ENCODE measurements at places on chromosomes 6 and 20.

DNA sequence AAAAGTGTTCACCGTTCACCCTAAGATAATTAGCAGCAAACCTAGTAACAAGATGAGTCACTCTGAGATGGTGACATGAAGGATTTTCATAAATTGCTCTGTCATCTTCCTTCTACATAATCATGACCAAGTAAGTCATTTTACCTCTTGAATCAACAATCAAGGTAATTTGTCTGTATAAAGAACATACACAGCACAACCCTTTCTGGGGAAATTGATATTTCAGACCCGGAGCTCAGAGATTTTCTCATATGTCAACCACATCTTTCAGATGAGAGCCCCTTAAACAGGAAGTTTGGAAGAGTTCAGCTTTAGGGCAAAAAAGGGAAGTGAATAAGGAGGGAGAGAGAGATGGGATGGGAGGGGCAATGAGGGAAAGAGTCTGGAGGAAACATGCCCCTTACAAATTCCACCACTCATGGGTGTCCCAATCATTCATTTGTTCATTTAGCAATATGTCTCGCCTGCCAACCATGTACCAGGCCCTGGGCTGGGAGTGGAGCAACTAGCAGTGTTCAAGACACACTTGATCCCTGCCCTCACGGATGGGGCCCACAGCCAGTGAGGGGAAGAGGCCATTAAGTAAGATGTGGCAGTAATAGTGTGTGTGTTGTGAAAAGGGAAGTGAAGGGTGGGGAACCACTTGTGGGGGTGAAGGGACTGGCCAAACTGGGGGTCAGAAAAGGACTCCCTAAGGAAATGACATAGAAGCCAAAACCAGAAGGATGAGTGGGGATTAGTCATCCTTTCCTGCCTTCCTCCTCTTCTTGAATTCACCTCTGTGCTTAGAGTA lies 190.9 kb downstream of the MAFB start:
- no peak for DNase-seq

DNA sequence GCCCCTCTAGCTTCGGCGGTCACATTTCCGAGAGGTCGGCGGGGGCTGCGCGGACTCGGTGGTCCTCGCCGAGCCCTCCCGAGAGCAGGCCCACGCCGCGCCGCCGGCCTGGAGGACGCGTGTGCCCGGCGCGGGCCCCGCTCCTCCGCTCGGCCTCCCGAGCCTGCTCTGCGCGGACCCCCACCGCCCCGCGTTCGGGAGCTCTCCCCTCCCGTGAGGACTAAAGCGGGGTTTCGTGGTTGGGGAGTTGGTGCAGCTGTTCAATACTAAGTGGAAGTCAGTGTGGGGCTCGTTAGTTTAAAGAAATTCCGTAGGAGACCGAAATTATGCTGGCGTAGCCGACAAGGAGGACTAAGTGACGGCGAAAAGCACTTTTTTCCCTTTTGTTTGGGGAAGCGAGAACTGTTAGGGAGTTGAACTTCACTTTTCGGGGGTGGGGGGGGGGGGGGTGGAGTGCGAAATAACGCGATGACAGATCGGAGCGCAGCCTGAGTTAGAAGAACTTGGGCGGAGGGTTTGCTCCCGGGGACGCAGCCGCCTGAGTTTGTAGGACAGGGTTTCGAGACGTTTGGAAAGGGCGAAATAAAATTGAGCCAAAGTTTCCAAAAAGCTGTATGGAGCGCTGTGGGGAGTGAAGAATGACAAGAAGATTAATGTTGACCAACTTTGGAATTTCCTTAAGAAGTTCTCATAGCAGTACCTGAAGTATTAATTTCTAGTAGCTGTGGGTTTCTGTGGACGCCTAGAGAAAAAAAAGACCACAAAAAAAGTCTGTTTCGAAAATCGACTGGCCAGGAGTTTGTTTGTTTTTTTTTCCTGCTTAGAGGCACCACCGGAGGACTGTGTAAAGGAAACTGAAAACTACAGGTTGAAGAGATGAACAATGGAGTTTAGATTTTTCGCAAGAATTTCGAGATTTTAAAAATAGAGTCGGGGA lies 1.4 kb downstream of the QKI start:
- no peak for DNase-seq

DNA sequence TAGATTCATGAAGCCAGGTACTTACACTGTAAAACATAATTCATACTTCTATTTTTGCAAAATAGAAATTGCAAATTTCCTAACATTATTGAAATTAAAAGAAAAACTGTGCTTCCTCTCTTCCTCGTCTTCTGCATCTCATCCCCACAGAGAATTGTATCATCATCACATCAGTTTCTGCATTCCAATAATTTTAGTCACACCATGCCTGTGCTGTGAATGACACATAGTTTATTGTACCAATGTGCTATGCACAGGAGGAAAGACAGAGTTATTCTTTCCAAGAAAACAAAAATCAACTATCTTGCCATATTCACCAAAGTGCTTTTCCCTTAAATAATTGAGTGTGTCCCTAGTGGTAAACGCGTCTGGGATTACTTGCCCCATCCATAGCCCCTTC lies 38.1 kb upstream of the FAM135A start:
- DNase-seq, result no peak

GRCh38 chr20:23141450-23142161 lies 55.5 kb upstream of the CD93 start:
- DNase-seq, result no peak

DNA sequence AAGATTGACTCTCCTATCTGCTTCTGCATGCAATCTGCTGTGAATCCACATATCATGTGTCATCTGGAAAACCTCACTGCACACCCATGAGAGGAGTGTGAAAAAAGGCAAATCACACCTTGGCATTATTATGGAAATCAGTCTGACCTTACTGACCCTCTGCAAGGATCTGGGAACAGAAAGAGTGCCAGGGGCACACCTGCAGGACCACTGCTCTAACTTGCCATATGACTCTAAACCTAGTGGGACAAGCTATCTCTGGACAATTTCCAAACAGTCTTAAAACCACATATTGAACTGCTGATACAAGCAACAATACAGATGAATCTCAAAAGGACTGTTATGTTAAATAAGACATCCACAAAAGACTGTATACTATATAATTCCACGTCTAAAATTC lies 50.3 kb downstream of the ABHD12 start:
- no peak for DNase-seq

DNA sequence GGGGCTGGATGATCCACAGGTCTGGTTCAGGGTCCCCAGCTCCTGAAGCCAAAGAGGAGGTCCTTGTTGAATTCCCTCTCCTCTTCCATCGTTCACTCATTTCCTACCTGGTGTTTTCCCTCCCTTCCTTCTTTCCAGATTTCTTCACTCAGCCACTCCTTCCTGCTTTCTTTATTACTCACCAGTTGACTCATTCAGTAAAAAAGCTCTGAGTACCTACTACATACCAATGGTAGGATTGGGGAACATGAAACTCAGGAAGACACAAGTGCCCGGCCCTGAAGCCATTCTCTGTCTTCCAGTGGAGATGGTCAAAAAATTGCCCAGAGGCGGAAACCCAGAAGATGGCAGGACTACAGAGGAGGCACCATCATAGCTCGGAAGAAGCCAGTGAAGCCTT lies 11.9 kb upstream of the NSFL1C start:
- no peak for DNase-seq

DNA sequence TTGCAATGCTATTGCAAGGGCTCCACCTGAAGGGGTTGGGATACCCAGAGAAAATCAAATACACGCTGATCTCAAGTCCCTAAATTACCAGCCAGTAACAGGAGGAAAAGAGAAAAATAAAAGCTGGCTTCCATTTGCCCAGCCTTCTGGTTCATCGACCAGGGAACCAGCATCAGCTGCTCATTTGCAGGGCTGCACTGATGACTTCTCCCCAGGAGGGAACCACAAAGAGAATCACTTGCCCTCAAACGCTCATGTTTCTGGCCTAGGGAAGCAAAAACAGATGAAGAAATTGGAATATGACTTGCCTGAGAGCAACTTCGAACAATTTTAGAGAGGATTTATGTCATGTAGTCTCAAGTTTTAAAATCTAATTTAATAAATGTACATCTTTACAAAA lies 119.7 kb downstream of the SH3BGRL2 start:
- DNase-seq, result no peak

DNA sequence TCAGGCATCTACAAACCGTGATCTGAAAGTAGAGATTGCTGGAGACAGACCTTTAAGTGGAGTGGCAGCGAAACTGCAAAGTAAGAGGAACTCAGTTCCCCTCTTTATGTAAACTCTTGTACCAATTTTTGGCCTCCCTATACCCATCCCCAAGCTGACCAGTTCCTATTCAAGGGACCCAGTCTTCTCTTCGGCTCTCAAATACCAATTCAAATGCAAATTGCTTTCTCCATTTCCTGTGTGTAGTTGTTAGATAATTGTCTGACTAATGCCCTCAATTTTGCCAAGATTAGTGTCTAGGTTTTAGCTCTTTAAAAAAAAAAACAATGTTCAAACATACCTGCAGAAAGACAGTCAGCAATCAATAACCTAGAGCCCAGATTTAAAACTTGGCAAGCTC lies 150.9 kb downstream of the EYA4 start:
- no peak for DNase-seq

- DNase-seq, result no peak
Measured at GRCh38 chr6:7119272-7119801, 11.6 kb downstream of the RREB1 start.

- no peak for DNase-seq
Measured at GRCh38 chr6:43496370-43497128, 13.6 kb downstream of the LRRC73 start.

- no peak for DNase-seq
Measured at GRCh38 chr20:58137651-58138265, 90.7 kb downstream of the ANKRD60 start.

DNA sequence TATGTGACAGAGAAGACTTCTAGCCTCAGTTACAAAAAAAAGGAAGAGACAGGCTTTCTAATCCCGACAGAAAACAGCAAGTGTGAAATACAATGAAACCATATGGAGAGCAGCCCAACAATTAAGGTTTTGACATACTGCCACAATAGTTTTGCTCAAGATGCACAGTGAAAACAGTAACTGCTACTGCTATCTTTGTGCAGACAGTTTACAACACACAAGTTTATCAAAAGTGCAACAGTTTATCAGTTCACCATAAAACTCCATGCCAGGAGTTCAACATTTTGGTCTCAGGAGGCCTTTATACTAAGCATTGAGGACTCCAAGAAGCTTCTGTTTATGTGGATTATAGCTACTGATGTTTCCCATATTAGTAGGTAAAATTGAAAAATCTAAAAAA lies 37.6 kb downstream of the GOPC start:
- DNase-seq, result no peak

- no peak for DNase-seq
Measured at GRCh38 chr20:19211661-19212468, 577 bp upstream of the SLC24A3 start.

DNA sequence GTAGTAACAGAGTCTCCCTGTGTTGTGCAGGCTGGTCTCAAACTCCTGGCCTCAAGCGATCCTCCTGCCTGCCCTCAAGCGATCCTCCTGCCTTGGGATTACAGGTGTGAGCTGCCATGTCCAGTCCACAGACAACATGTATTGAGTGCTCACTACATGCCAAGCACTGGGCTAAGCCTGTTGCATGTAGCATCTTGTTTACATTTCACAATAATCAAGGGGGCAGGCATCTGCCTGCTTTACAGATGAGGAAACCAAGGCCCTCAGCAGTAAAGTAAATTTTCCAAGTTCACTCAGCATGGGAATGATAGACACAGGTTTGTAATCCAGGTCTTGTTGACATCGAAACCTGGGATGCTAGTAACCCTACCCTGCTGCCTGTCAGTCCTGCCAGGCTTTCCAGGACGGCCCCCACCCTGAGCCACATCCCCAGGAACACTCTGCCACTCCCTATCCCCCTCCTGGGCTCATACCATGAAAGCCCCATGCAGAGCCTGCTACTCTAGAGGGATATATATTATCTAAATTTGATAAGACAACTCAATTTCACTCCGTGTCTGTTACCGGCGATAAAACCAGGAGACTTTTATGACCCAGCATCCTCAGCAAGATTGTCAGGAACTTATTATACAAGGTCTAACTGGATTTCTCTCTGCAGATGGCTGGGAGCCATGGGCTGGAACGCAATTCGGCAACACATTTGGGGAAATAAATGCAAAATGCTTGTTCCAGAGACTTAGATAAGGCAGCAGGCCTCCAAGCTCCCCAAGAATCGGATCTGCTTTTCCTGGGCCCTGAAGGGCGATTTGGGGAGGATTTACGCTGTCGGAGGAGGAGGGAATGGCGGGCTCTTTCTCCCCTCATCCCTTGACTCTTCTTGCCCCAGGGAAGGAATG lies 30.4 kb downstream of the CD40 start:
- no peak for DNase-seq

- no peak for DNase-seq
Measured at GRCh38 chr6:70377372-70377771, 35.9 kb upstream of the FAM135A start.

DNA sequence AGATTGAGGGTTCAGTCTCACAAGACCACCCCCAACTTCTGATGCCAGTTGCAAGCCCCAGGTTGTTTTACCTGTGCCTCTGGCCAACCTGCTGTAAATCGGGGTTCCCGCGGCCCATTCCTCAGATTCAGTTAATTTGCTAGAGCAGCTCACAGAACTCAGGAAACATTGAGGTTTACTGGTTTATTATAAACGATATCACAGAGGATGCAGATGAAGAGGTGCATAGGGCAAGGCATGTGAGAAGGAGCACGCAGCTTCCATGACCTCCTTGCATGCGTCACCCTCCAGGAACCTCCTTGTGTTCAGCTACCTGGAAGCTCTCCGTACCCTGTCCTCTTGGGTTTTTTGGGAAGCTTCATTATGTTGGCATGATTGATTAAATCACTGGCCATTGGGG lies 66.0 kb upstream of the CDKAL1 start:
- no peak for DNase-seq

DNA sequence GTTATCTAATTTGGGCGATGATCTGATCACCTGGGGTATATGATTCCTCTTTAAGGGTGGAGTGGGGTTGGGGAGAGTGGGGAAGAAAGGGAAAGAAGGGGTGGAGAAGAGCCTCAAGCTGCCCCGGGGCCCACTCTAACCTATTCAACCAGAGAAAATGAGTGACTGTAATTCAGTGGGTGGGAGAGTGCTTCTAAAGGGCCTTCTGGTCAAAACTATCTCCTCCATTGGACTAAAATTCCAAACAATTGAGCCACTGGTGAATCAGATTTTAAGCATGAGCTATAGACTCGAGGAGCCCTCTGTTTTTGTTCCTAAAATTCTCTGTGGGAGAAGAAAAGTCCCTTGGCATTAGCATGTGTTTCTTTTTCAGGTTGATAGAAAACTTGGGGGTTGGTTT lies 296.8 kb downstream of the CLIC5 start:
- no peak for DNase-seq

DNA sequence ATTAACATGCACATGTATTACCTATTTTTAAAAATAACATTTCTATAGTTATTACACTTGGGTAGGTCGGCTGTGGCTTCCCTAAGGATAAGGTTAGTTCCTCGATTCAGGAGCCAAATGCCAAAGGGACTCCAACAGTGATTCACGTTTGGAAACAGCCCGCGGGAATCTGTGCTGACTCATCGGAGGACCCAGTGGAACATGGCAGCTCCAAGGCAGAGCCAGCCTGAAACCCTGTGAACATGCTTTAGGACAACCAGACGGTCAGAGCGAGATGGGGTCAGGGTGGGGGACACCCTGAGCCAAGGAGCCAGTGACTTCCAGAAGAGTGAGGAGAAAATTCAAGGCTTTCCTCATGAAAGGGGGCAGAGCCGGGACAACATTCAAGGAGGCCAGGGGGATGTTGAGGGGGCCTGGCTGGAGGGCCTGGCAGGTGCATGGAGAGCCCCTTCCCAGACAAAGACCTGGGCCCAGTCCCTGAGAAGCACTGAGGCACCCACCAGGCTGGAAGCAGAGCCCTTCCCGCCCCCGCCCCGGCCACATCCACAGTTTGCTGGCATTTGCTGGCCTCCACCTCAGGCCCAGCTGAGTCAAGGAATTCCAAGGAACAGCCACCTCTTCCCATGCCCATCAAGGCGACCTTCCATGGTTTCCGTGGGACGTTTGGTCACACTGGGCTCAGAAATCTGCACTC lies 133.2 kb downstream of the SNX5 start:
- no peak for DNase-seq

All from amygdala (tissue), 56 donors.